Activated naive CD4-positive, alpha-beta T cell (primary cell): ENCODE measurements at places on chromosomes 5 and 9.

GRCh38 chr5:57302643-57303042 lies 128.8 kb downstream of the GPBP1 start:
- no peak for DNase-seq

DNA sequence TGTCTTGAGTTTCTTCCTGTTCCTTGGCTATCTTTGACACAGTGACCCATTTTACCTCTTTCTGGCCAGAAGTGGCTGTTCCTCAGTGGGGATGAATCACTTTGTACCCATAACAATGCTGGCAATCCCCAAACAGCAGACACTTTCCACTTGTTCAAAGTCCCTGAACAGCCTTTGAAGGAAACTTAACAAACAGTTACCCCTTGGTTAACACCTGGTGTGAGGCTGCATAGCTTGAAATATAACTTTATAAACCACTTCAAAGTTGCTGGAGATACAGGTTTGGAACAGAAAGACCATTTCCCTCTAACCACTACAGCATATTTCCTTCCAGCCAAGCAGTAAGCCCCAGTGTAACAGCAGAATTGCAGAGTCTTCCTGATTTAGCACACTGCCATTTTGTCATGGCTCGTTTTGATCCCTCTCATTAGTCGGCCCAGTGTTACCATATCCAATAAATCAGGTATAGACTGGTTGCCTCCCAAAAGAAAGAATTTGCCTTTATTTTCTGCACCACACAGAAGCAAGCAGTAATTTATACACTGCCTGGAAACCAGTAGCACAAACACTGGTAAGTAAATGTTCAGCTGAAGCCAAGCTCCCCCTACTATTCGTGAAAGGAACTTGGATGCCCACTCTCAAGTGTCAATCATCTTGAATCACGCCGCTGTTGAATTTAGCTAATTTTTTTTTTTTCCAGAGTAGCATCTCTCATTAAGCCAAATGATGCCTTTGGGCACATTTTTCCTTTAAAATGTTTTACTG lies 225.9 kb downstream of the PIK3R1 start:
- DNase-seq: no peak

- no peak for DNase-seq
Observed at GRCh38 chr9:103839197-103839596, 254.9 kb upstream of the SMC2 start.

DNA sequence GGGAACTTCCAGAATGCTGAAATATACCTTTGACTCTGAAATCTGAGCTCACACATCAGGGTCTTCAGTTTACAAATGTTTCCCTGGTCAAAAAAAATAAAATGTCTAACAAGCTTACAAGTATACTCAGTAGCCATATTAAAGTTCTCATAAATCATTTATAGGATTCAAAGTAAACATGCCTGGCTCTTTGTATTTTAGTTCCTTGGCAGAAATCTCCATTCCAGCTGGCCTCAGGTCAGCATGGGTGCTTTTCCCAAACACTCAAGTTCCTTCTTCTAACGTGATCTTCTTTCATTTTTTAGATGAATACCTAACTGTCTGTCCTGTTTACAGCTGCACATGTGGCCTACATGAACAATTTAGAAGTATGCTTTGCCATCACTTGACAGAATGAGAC lies 263.2 kb downstream of the GAS1 start:
- no peak for DNase-seq

GRCh38 chr5:137395011-137395755 lies 103.9 kb downstream of the SPOCK1 start:
- DNase-seq: no peak

GRCh38 chr5:21826884-21827283 lies 1026.3 kb downstream of the CDH12 start:
- DNase-seq: no peak

DNA sequence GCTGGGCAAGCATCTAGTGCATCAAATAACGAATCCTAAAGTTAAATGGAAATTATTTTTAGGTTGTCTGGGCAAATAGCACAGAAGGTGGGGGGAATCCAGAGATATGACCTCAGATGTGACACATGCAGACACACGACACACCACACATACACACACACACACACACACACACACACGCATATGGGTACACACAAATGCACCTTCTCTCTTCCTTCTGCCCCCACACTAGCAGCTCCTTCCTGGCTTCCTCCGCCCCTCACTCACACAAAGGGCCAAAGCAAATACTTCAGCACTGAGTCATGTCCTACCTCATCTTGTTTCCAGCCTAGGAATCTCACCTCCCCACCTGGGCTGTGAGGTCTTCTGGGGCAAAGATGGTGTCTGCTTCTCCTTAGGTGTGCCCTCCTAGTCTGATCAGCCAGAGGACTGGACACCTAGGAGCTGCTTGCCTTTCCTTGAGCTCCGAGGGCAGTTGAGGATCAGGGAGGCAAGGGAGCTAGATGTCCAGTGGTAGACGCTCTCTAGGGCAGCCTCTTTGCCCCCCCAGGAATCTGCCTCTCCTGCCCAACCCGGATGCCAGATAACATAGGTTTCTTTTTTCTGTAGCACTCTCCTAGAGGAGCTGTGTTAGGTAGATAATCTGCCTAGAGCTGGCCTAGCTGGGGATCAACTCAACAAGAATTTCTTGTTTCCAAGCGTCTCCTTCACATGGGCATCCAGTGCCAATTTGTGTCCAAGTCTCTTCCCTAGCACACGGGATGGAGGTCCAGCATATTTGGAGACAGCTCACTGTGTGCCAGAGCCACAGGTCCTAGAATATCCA lies 14.3 kb upstream of the JADE2 start:
- DNase-seq: no peak

DNA sequence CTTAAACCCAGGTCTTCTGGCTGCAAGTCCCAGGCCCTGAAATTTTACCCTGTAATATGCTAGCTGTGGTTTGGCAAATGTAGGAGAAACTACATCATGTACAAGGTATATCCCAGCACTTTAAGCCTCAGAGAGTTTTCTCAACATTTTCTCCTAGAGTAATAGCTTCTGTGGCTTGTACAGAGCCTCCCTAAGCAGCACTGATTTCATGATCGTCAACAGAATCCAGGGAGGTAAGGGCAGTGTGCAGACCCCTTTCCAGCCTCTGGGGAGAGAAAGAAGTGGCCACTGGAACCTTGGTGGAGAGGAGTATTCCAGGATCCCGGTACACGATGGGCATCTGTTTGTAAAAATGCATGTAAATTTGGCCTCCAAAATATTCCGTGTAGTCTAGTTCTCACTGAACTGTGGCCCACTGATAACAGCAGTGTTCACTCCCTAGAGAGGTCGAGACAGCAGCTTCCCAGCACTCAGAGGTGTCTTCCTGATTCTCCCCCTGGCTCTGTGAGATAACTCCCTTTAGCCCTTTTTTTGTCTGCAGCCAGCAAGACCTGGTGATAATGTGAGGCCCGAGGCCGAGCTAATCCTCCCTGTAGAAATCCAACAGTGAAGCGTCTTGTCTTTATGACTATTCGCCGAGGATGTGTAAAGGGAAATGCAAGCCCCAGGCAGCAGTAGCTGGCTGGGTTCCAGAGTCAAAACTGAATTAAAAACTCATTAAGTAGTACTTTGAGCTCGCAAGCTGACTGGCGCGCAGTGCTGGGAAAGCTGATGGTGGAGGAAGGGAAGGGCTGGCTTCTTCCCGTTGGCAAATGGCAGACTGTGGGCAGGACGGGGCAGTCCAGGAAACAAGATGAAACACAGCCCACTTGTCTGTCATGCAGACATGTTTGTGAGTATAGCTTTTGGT lies 59.0 kb downstream of the MAP1B start:
- no peak for DNase-seq

- no peak for DNase-seq
Observed at GRCh38 chr9:130072515-130073235, 19.0 kb downstream of the GPR107 start.

DNA sequence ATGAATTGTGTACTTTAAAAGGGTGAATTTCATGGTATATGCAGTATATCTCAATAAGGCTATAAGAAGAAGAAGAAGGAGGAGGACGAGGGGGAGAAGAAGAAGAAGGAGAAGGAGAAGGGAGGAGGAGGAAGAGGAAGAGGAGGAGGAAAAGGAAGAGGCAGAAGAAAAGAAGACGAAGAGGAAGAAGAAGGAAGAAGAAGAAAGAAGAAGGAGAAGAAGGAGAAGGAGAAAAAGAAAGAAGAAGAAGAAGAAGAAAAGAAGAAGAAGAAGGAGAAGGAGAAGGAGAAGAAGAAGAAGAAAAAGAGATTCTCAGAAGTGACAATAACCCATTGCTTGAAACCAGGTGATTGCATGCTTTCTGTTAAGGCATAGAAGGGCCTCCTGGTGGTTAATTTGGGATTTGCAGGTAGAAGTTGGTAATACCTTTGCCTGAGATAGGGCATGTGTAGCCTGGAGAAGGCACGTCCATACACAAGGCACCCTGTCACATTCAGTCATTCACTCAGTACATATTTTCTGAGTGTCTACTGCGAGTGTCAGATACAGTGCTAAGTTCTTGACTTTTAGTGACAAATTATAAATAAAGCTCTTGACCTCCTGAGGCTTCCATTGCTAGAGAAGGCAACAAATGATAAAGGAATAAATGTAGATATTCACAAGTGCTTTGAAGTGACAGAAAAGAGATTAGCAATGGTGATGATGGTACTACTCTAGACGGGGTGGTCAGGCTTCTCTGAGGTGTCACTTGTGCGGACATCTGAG lies 231.3 kb downstream of the NPR3 start:
- DNase-seq: no peak

- DNase-seq: no peak
Observed at GRCh38 chr5:98397081-98397480, 376.4 kb upstream of the RGMB start.

GRCh38 chr5:56676091-56676768 lies 139.1 kb upstream of the MAP3K1 start:
- DNase-seq: no peak

GRCh38 chr5:76145945-76146344 lies 62.8 kb downstream of the SV2C start:
- DNase-seq: no peak

GRCh38 chr5:77374686-77375085 lies 117.4 kb downstream of the WDR41 start:
- no peak for DNase-seq

DNA sequence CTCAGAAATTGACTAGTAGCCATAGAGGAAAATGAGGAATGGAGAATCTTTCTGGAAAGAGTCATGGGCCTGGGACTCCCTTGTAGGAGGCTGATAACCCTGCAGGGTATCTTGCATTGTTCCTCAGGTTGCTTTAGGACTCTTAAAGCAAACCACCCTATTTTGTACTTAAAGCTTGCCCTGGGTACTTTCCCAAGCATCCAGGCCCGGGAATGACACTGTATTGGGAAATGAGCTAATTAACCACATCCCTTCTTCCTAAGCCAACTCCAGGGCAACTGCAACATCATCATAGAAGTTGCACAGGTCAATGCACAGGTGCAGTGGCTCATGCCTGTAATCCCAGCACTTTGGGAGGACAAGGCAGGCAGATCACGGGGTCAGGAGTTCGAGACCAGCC lies 55.9 kb downstream of the UGCG start:
- DNase-seq: no peak

GRCh38 chr5:174311121-174311520 lies 265.6 kb downstream of the NSG2 start:
- no peak for DNase-seq

GRCh38 chr5:89071941-89072331 lies 189.0 kb upstream of the MEF2C start:
- DNase-seq: no peak

- DNase-seq: no peak
Observed at GRCh38 chr9:70410368-70410767, 4.1 kb downstream of the KLF9 start.

DNA sequence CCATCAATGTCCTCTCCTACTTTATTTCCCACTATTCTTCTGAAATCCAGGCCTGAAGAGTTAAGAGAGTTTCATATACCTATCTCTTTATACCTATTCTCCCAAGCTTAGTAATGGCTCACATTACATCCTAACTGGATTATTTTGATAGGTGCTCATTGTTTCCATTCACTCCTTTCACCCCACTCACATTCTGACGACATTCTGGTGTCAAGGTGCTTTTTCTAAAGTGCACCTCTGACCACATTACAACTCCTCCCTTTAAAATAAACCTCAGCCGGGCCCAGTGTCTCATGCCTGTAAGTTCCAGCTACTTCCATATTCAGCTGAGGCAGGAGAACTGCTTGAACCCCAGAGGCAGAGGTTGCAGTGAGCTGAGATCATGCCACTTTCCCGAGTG lies 417.1 kb downstream of the BNC2 start:
- DNase-seq: no peak

- DNase-seq: no peak
Observed at GRCh38 chr9:114452219-114453165, 52.8 kb downstream of the WHRN start.

DNA sequence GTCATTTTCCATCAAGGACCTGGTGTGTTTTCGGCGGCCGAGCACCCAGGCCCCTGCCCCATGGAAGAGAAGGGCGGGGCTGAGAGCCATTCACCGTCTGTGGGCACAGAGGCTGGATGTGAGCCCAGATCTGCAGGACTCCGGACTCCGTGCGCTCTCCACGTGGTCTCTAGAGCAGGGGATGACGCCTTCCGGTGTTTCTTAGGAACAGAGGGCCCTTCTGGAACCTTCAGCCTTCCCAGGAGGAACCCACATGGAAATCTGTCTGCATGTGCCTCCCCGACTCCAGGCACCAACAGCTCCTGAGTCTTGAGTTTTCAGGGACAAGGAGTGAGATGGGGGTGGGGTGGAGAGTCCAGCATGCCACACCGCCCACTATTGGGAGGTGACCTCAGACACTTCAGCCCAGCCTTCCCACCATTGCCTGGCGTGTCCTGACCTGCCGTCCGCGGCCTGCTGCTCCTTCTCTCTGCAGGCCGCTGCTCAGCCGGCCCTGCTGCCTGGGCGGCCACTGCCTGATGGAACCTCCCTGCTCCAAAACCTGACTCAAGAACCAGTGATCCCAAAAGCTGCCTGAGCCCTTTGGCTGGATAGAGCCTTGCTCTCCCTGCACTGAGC lies 2.4 kb upstream of the RXRA start:
- no peak for DNase-seq

GRCh38 chr9:23322392-23322791 lies 503.6 kb downstream of the ELAVL2 start:
- no peak for DNase-seq

DNA sequence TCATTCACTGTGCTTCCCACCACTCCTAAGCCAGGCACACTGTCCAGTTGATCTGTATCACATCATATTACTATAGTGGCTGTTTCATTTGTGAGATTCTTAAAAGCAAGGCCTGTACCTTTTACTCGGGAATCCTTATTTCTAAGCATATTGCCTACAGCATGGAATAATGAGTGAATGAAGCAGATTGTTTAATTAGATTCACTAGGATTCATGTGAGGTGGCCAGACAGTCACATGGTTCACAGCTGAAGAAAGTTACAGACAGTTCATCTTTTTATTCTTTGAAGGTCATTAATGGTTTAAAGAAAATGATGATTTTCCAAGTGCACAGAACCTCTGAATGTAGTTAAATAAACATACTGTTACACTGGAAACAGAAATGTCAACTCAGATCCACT lies 24.3 kb upstream of the SEMA6A start:
- DNase-seq: no peak

DNA sequence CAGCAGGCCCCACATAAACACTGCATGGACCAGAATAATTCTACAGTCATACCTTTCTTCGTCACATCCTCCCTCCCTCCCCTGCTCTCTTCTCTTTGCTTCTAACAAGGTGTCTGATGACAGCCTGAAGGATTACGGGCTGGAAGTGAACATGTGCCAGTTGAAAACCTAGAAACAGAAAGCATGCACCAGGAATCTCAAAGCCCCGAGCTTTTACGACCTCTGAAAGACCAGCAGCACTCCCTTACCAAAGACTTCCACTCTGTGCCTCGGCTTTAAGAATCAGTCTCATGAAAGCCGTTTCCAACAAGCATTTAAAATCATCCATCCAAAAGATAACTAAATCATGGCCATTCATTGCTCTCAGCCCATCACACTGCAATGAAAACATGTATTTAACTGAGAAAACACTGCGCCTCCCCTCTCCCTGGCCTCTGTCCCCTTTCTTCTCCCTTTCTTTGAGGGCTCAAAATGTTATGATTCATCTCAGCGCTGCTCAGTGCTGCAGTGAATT lies 21.3 kb downstream of the MSX2 start:
- no peak for DNase-seq
